ENCODE measurements at places on chromosomes 16 and 17.

GRCh38 chr17:67435786-67436185 lies 58.7 kb downstream of the PITPNC1 start:
- DNase-seq, result no peak

DNA sequence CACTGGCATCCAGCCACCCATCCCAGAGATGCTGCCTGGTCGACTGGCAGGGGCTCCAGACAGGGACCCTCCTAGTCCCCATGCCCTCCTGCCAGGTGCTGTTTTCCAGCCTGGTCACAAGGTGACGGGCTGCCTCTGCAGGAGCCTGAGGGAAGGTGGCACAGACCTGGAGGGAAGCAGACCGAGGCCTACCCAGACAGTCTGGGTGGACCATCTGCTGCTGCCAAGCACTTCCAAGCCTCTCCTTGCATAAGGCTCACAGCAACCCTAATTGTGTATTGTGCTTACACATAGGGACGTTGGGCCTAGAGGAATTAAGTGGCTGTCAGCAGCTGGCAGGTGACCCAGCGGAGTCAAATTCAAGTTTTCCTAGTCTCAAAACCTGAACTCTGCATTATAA lies 90.1 kb upstream of the KCNJ18 start:
- no peak for DNase-seq

DNA sequence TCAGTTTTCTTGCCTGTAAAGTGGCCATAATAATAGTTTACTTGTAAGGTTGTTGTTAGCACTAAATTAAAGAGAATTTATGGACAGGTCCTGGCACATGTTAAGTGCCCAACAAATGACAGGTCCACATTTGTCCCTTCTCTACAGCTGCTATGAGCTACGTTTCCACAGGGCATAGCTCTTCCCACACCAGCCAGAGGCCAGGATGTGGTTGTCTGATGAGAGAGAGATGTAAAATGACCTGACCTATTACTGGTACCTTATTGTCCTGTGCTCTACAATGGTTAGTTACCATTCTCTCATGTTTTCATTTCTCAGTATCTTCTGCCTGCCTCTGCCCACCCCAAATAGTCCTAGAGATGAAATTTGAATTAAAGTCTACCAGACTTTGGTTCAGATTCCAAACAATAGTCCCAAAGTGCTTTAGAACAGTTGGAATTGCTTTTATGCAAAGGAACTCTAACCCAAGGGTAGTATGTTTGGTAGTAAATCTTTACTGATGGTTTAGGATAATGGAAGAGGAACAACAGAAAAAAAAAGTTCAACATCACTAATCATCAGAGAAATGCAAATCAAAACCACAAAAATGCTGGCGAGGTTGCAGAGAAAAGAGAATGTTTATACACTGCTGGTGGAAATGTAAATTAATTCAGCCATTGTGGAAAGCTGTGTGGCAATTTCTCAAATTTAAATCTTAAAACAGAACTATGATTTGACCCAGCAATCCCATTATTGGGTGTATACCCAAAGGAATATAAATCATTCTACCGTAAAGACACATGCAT lies 57.1 kb upstream of the ANKFN1 start:
- no peak for DNase-seq

DNA sequence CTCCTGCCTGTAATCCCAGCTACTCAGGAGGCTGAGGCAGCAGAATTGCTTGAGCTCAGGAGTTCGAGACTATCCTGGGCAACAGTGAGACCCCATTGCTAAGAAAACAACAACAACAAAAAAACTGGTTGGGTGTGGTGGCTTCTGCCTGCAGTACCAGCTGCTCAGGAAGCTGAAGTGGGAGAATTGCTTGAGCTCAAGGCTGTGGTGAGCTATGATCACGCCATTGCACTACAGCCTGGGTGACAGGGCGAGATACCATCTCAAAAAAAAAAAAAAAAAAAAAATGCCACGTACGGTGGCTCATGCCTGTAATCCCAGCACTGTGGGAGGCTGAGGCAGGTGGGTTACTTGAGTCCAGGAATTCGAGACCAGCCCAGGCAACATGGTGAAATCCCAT lies 34.1 kb downstream of the NME2 start:
- DNase-seq, result no peak

DNA sequence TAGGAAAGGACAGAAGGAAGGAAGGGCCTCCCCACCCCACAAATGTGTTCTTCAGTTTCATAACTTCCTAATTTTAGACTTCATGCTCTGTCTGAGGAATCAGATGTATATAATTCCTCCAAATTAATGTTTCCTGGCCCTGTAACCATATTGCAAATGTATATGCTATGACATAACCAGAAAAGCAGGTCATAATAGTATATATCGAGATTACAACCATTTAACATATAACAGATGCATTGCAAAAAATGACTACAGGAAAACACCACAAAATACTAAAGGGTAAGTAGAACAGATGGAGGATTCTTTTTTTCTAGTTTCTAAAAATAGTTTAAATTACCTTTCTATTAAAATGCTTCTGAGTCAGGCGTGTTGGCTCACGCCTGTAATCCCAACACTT lies 3.1 kb upstream of the EXOC7 start:
- DNase-seq, result no peak

- no peak for DNase-seq
Measured at GRCh38 chr17:9003355-9004131, 17.8 kb upstream of the NTN1 start.

DNA sequence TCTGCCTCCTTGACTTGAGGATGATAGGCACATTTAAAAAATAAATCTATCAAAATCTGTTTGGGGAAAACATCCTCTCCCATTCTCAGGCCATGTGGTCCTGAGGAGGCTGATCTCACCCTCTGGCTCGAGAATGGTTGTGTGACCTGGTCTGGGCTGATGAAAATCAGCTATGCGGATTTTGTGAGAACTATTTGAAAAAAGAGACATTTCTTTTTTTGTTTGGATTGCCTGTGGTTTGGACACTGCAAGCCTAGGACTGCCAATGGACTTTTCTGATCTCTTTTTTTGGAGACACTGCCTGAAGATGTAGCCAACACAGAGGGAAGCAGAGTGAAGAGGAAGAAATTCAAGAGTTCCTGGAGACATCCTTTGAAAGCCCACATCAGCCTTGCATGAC lies 145.9 kb downstream of the HS3ST3B1 start:
- DNase-seq, result no peak

- no peak for DNase-seq
Measured at GRCh38 chr16:64964126-64964540, 157.7 kb downstream of the CDH11 start.

DNA sequence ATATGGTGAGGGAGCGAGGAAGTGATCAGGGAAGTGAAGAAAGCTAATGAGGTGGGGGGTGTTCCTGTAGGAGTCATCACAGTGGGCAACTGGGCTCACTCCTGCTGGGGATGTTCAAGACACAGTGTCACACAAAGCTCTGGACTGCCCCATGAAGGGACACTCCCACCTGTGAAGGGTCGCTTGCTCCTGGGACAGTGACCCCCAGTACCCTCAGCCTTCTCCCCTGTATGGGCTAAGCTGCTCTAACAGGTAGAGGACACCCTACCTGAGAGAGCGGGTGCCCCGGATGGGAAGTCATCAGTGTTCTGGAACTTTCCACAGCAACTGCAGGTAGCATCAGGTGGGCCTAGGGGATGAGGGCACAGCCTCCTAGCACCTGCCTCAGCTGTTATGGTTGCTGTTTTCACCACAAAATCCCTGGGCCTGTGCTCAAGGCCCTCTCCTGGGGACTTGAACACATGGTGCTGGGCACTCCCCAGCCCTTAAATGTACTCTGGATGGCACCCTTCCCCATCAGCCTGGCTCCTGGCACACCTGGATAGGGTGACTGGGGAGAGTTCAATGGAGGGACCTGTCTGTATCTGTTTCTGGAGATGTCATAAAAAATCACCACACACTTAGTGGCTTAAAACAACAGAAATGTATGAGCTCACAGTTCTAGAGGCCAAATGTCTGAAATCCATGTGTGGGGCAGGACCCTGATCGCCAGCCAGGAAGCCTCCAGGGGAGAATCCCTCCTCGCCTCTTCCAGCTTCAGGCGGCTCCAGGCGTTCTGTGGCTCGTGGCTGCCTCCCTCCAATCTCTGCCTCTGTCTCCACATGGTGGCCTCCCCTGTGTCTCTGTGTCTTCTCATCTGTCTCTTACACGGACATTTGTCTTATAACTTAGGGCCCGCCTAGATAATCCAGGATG lies 104.0 kb upstream of the CDH5 start:
- no peak for DNase-seq

DNA sequence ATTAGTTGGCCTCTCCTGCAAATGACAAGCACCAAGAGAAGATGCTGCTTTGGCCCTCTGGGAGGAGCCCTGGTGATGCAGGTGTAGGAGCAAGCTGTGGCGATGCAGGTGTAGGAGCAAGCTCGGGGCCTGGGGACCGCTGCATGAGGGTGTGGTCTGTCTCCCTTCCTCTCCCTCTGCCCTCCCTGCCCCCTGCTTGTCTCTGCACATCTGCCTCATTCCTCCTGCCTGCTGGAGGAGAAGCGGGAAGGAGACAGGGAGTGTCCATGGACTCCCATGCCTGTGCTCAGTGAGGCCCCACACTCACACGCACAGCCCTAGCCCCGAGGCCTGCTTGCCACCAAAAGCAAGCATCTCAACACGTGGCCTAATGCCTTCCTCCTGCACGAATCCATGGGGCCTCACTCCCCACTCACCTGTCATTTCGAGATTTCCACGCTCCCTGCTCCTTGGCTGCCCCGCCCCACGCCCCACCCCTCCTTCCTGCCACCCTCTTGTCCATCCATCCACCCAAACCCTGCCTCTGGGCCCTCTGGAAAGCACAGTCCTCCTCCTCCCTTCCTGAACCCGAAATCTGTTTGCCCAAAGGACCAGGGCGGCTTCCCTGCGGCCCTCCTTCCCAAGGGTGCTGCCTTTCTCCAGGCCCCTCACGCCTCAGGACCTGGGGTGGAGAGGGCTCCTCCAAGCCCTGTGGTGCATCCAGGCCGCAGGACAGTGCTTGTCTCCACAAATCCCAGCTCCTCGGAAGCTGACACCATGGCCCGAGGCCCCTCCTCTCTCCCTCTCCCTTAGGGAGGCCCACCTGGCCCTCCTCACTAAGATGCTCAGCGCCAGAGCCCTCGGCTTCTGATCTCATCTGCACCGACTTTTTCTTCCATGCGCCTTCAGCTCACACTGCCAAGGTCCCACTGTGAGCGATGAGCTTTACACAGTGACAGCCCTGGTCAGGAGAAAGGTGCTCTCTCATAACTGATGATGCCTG lies 11.8 kb upstream of the ALDH3A1 start:
- no peak for DNase-seq

GRCh38 chr17:67438667-67439066 lies 61.6 kb downstream of the PITPNC1 start:
- DNase-seq, result no peak

Data from stimulated activated CD8-positive, alpha-beta memory T cell treated with anti-CD3 and anti-CD28 coated beads, Interleukin-7, amount 100 ng/mL, for 24 hours (primary cell).